Mucosa of descending colon (tissue), 3 donors: ENCODE measurements at places on chromosomes 16 and 17. TPM values are rescaled to one million over a fixed set of nuclear protein-coding genes. Genes with fewer than 3 reads are reported as not detected.
A peak's percentile ranks its signal among the peaks of the same experiment; 100 is the strongest.

GRCh38 chr16:82715833-82716232 lies 89.1 kb downstream of the CDH13 start:
- DNase-seq: no peak

DNA sequence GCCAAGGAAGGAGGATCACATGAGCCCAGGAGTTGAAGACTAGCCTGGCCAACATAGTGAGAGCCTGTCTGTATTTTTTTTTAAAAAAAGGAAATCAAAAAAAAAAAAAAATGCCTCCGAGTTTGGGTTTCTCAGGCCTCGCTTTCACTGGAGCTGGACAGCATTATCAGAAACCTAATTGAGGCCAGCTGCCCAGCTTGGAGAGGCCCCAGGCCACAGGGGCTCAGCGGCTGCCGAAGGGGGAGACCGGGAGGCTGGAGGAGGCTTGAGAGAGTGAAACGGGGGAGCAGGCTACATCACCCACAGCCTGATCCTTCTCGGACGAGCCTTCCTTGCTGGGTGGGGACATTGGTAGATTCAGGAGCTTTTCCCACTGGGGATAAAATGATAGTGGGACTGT lies 5.1 kb downstream of the TTYH2 start:
- no peak for DNase-seq

- DNase-seq: peak; percentile 57
Measured at GRCh38 chr16:70746040-70746707, 54.8 kb downstream of the VAC14 start.

SLFN14 gene
- not detected for total RNA-seq

SERPINF2 gene
- 2.9 TPM for total RNA-seq
